ENCODE measurements at places on chromosomes 1 and 21.

GRCh38 chr1:43582162-43582566 lies 51.5 kb downstream of the PTPRF start:
- DNase-seq: no peak

- no peak for DNase-seq
These were observed 94.1 kb downstream of the ABCA4 start for GRCh38 chr1:94026619-94027380.

DNA sequence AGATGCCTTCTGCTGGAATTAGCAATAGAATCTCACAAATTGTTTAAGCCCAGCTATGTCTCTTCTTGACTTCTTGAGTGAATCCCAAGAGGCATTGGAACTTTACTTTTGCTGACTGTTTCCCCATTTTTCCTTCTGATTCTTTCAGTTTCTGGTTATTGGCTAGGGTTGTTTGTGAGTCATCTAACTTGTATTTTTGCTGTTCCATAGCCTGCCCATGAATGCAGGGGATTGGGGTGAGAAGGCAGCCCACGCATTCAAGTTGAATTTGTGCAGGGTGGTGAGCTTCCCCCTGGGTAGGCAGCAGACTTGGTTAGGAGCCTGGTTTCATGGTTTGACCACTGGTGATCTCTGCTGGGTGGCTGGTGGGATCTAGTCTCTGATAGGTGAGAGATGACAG lies 10.4 kb upstream of the KLF17 start:
- DNase-seq: no peak

- no peak for DNase-seq
These were observed 18.8 kb upstream of the COP1 start for GRCh38 chr1:176225911-176226310.

DNA sequence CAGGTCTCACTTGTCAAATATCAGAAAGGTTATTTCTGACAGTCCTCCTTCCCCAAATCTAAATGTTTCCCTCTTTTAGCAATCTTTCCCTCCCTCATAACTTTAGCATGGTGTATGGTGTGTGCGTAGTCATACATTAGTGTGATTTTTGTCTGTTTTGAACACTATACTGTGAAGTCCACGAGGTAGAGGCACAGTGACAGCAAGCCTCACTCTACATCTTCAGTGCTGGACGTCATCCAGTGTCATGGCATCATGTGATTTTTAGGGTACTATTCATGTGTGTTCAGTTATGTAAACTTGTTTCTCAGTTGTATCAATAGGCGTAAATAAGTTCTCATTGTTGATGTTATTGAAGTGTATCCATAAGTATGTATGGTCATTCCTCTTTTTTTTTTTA lies 39.1 kb downstream of the DYRK1A start:
- no peak for DNase-seq

GRCh38 chr1:87220993-87221392 lies 107.7 kb upstream of the LMO4 start:
- DNase-seq: no peak

DNA sequence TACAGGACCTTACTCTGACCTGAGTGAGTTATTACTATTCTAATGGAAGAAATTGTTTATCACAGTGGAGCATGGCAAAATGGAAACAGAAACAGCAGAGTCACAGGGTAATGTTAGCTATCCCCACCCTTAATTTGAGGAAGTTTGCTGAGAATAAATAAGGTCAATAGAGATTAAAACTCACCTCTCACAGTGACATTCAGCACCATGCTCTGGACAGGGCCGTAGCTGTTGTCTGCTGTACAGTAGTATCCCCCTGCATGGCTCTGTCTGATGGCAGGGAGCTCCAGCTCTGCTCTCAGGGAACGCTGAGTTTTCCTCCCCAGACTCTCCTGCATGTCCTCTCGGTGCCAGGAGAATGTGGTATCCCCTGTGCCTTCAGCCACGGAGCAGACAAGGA lies 11.9 kb downstream of the FCRL4 start:
- DNase-seq: no peak

- DNase-seq: no peak
These were observed 6.4 kb downstream of the PTAFR start for GRCh38 chr1:28170001-28170596.

DNA sequence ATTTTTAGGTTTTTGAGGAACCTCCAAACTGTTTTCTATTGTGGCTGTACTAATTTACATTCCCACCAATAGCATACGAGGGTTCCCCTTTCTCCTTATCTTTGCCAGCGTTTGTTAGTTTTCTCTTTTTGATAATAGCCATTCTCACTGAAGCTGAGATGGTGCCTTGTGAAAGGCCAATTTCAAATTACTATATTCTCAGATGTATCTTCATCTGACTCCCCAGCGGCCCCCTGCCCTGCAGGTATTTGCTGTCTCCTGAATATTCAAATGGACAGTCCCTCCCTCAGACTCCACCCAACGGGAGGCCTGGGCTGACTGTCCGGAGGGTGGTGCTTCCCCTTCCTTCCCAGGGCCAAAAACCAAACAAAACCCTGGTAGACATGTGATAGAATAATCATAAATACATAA lies 33.5 kb upstream of the TARBP1 start:
- no peak for DNase-seq

GRCh38 chr1:169809370-169810095 lies 14.8 kb upstream of the METTL18 start:
- peak; percentile 59 for DNase-seq

- DNase-seq: no peak
These were observed 63.1 kb downstream of the PLPPR4 start for GRCh38 chr1:99327357-99327756.

DNA sequence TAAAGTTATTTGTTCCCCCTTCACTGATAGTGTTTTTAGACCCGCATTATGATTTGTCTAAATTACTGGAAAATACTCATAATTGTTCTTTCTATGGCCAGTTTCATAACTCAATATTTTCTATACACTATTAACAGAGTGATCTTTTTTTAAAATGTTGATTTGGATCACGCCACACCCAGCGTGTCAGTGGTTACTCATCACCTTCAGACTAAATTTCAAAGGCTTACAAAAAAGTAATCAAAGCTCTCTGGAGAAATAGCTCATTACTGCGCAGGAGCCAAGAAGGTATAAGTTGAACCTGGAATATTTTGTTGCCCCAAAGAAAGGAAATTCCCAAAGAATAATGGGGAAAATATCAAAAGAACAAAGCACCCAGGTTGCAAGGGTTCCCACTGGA lies 104.9 kb downstream of the EVI5 start:
- no peak for DNase-seq

GRCh38 chr21:35390013-35390776 lies 341.1 kb upstream of the RUNX1 start:
- DNase-seq: no peak

- DNase-seq: no peak
These were observed 367.4 kb downstream of the DISC1 start for GRCh38 chr1:231993968-231994455.

DNA sequence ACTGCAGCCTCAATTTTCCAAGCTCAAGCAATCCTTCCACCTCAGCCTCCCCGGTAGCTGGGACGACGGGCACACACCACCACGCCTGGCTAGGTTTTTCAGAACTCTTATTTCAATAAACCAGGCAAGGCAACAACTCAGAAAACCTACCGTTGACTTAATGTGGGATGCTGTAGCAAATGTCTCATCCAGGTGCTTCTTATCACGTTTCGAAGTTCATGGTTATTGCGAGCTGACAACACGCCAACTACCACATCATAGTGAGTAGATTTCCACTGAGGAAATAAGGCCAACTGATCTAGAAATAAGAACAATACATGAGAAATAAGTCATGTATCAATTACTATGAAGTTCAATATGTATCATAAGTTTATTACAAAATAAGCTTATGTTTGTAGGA lies 9.7 kb downstream of the B3GALNT2 start:
- DNase-seq: no peak

DNA sequence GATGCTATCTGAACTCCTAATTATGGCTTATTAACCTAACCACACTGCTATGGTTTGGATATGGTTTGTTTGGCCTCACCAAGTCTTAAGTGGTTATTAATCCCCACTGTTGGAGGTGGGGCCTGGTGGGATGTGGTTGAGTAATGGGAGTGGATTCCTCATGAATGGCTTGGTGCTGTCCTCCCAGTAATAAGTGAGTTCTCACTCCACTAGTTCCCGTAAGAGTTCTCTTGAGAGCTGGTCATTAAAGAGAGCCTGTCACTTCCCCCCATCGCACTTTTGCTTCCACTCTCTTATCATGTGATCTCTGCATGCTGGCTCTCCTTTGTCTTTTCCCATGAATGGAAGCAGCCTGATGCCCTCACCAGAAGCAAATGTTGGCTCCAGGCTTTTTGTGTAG lies 328.8 kb downstream of the PLA2G4A start:
- DNase-seq: no peak

DNA sequence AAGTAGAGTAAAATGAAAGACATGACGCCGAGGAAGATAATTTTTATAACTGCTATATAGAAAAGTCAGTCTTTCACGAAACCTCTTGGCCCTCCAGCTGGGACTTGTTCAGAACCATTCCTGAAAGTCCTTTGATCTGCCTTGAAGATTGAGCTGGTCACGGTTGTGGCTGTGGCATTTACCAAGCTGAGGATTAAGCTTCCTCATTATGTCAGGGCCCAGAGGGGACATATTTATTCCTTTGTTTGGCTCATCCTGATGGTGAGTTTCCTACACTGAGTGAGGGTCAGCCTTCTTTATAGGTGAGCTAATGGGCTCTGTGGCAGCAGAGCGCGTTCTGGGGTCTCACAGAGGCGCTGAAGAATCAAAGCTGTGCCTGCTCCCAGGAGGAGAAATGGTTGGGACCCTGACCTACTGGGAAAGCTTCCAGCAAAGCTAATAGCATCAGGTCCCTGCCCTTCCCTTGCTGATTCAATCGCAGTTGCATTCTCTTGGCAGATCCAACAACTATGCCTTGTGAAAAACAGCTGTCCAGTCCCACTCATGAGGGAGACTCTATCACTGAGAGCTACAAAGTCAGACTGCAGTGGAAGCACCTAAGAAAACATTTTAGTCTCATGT lies 43.2 kb upstream of the PBX1 start:
- DNase-seq: no peak

DNA sequence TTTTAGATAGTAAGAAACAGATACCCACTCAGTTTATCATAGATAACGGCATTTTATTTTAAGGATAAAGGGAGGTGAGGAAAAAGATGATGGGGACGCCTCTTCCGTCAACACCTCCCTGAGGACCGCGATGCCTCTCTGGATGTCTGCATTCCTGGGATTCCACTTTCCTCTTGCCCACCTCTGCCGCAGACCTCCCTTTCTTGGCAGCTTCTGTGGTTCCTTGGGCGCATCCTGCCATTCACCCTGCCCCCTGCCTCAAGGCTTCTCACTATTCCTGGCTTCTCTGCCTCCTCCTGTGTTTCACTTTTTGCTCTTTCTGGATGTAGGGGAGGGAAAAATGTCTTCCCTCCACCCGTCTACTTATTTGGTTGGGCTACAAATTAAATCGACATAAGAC lies 19.9 kb downstream of the HUNK start:
- DNase-seq: no peak

GRCh38 chr1:9106286-9106685 lies 22.6 kb downstream of the GPR157 start:
- DNase-seq: no peak

DNA sequence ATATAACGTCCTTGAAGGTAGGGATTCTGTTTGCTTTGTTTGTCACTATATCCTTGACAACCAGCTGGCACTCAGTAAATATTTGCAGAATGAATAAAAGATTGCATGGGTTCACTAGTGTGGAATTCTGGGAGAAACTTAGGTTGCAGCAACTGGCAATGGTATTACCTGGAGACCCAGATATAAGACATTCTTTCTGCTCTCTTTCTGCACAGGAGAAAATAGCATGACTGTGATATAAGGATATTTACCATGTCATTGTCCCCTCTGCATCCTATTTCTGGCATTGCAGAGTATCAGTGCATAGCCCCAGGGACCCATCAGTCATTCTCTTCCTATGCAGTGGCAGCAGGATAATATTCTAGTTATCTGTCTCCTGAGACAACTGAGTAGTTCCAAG lies 308.9 kb upstream of the LRRC7 start:
- no peak for DNase-seq

GRCh38 chr1:220717800-220718640 lies 27.9 kb downstream of the C1orf115 start:
- no peak for DNase-seq

- DNase-seq: no peak
These were observed 26.3 kb upstream of the ZNF648 start for GRCh38 chr1:182087719-182088350.

DNA sequence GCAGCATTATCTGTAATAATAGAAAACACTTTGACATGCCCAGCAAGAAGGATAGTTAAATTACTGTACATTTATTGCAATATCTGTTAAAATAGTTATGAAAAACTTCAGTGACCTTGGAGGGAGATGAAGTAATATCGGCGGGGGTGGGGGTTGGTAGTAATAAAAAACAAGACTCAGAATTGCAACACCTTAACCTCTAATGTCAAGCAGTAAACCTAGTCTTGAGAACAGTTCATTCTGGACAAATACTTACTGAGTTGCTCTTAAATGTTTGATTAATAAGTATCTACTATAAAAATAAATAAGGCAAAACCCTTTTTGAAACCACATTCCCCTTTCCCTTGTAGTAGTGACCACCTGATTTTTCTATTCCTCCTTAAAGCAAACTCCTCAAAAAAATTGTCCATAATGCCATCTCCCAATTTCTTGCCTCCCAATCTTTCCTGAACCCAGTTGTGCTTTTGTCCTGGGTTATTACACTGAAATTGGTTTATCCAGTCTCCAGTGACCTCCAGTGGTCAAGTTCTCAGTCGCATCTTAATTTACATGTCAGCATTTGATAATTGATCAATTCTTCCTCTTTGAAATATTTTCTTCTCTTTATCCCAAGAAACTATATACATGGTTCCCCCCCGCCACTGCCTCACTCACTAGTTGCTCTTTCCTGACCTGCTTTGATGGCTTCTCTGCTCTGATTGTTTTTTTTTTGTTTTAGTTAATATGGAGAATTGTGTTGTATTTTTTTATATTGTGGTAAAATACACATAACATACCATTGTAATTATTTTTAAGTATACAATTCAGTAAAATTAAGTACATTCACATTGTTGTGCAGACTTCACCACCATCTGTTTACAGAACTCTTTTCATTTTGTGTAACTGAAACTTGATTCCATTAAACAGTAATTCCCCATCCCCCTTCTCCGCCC lies 36.8 kb downstream of the RAP1A start:
- peak; percentile 84 for DNase-seq
